Kidney capillary endothelial cell (primary cell): ENCODE measurements at places on chromosomes 13 and 19.

- no peak for DNase-seq
These were observed 27.1 kb downstream of the C19orf47 start for GRCh38 chr19:40321076-40321475.

DNA sequence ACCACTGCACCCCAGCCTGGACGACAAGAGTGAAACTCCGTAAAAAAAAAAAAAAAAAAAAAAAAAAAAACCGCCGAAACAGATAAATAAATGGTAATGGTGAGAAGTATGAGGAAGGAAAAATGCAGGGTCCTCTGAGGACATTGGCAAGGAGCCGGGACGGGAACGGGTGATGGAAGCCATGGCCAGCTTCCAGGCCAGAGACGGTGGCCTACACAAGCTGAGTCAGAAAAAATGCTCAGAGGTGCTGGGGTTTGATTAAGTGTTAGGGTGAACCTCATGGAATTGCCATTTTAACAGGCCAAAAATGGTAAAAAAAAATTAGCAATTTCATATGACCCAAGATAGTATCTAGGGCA is 866 bp upstream of the ZSWIM4 start:
- DNase-seq = no peak

GRCh38 chr19:3968556-3969434 is 2.1 kb downstream of the DAPK3 start:
- peak; percentile 100 for DNase-seq

GRCh38 chr13:44236801-44237207 is 136.8 kb upstream of the SERP2 start:
- no peak for DNase-seq

DNA sequence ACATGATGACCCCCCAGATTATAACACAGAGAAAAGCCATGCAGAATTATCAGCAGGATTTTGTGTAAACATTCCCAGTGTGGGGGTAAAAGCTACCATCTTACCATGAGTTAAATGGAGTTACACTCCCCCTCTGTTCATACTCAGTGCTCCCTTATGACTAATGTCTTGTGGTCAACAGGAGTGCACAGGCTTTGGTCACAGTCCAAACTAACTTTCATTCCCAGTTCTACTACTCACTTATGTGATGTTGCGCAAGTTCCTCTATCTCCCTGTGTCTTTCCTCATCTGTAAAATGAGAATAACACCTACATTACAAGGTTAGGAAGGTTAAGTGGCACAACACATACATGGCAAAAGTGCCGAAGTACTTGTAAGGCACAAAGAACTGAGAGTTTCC is 277.9 kb downstream of the RBM26 start:
- no peak for DNase-seq

DNA sequence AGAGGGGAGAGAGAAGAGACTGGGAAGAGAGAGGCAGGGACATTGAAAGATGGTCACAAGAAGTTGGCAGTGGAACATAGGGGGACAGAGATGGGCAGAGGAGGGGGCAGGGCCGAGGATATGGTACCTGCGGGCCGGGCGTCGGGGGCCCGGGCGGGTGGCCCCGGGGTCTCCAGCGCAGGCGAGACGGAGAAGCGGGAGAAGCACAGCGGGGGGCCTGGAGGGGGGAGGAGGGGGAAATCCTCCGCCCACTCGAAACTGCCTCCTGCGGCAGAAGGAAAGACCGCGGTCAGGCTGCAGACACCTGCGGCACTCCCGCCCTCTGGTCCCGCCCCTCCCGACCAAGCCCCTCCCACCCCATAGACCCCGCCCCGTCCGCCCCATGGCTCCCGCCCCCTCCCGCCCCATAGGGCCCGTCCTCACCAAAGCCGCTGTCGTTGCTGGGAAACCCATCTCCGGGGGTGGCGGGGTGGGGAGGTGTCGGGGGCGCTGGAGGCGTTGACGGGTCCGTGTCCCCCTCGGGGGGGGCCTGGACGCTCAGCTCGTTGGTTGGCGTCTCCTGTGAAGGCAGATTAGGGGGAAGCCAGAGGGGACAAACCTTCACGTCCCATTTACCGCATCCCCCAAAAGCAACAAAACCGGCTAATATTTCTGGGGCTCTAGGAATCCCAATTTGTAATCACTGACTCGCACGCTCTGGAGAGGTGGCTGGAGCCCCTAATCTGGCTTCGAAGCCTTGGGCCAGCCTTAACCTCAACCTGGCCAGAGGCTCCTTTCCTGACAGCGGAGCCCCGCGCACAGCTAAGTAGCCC is 20.4 kb downstream of the LMTK3 start:
- no peak for DNase-seq

GRCh38 chr13:48500652-48501197 is 32.2 kb downstream of the RCBTB2 start:
- no peak for DNase-seq

DNA sequence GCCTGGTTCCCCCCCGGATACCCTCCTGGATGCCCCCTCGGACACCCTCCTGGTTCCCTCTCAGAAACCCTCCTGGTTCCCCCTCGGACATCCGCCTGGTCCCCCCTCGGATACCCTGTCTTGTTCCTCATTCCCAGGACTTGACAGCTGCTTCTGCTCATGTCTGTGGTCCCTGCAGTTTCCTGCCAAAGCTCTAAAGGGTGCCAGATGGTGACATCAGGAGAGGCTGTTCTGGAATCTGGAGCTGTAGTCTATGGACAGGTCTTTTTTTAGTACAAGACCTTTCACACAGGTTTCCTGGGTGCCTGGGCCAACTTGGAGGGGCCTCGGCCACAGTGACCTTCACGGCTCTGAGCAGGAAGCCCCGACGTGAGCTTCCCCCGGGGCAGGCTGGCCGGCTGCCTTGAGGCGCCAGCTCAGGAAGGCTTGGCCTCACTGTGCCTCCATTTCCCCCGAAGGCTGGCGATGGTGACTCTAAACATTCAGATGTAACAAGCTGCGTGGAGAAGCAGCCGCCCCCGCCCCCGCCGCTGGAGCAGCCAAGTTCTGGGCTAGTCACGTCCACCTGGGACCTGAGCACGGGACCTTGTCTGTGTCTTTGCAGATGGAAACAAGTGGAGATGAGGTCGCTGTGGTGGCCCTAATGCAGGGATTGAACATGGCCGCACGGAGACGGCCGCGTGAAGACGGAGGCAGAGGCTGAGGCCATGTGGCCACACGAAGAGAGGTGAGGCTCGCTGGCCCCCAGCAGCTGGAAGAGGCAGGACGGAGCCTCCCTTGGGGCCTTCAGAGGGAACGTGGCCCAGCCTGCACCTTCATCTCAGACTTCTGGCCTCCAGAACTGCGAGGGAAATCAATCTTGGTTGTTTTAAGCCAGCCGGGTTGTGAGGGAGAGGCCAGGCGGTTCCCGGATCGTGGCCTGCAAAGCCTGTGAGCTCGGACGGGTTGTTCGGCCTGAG is 12.7 kb downstream of the SGTA start:
- DNase-seq = no peak

DNA sequence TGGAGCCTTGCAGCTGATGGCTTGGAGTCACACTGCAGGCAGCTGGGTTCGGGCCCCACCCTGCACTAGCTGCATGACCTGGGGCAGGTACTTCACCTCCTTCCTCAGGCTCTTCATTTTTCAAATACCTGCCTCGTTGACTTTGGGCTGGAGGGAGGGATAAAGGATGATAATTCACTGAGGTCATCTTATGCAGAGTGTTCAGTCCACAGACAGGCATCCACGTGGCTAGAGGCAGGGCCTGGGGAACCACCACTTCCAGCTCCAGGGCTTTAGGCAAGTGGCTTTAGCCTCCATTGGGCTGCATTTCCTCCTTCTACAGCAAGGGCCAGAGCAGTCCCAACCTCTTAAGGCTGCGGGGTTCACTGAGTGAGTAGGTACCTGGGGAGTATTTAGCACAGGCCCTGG is 84.8 kb downstream of the SIPA1L3 start:
- DNase-seq = no peak

DNA sequence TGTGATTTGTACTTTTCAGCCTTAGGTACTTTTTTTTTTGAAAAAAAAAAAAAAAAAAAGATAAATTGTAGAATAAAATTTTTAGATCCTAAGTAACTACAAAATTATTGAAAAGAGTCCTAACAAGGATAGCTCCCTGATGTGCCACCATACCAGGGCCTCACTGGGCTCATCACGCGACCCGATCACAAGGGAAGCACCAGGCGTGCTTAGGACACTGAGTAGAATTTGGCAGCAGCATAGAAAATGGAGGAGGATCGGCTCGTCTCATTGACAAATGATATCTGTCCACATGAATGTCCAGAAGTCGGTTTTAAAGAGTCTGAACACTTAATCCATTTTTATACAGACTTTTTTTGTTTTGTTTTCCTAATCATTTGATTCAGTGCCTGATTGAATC is 179.0 kb downstream of the STK24 start:
- DNase-seq = no peak

GRCh38 chr19:33883859-33884519 is 87.3 kb downstream of the KCTD15 start:
- peak; percentile 91 for DNase-seq

GRCh38 chr13:111006506-111007031 is 91.7 kb upstream of the ANKRD10 start:
- DNase-seq = peak; percentile 26

DNA sequence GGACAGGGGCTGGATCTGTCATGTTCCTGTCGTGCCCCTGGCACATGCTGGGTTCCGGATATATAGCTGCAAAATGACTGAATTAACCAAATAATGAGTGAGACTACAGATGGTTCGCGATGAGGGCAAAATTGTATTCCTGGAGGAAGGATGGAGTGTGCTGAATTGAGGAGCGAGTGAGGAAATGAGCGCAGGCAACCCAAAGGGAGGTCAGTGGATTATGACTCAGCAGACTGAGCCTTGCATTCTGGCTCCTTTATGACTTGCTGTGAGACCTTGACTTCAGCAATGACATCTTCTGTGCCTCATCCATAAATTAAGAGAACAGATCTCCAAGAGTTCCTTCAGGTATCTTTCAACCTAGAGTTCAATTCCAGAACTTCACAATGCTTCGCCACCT is 115.0 kb upstream of the CLDN10 start:
- no peak for DNase-seq

DNA sequence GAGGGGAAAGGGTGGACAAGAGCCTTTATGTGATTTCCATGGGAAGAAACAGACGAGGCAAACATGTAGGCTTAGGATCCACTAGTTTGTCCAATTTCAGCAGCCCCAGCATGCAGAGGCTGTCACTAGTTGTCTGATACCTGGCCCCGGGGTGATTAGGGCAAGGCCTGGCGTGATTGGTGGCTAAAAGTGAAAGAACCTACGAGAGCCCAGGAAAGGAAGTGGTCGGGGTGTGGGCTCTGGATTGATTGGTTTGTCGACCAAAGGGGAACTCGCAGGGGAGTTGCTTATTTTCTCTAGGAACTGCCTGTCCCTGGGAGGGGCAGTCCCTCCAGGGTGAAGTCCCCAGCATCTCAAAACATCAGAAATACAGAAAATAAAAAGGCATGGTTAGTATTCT is 64.2 kb upstream of the UQCRFS1 start:
- DNase-seq = no peak

- DNase-seq = no peak
These were observed 294.1 kb downstream of the KCNRG start for GRCh38 chr13:50309318-50309717.

DNA sequence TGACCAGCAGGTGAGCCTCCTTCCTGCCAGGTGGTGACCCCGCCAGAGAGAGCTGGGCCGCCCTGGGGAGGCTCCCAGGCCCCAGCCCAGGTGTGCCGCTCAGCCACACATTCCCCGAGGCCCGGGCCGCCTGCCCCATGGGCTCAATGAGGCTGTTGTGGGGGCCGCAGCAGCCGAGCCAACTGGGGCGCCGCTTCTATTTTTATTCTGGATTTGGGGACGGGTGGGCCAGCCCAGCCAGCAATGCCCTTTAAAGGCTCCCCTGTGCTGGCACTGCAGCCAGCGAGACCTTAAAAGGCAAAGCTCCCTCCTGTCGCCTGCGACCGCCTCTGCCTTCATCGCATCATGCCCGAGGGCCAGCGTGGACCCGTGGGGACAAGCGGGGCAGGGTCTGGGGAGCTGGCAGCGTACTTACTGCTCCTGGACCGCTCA is 17.7 kb upstream of the CRTC1 start:
- DNase-seq = no peak

GRCh38 chr13:23963947-23964346 is 66.6 kb upstream of the C1QTNF9B start:
- DNase-seq = no peak

- DNase-seq = no peak
These were observed 679 bp downstream of the ZNF471 start for GRCh38 chr19:56508290-56508778.

DNA sequence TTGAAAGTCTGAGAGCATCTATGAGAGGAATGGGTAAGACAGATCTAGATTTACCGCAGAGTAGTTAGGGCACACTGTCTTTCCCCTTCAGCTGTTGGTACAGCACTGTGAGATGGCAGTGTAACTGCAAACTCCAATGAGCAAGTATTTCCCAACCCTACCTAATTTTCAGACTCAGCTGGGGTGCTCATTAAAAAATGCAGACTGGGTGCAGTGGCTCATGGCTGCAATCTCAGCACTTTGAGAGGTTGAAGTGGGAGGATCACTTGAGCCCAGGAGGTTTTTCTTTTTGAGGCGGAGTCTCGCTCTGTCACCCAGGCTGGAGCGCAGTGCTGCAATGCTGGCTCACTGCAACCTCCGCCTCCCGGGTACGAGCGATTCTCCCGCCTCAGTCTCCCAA is 12.6 kb downstream of the QPCTL start:
- no peak for DNase-seq

DNA sequence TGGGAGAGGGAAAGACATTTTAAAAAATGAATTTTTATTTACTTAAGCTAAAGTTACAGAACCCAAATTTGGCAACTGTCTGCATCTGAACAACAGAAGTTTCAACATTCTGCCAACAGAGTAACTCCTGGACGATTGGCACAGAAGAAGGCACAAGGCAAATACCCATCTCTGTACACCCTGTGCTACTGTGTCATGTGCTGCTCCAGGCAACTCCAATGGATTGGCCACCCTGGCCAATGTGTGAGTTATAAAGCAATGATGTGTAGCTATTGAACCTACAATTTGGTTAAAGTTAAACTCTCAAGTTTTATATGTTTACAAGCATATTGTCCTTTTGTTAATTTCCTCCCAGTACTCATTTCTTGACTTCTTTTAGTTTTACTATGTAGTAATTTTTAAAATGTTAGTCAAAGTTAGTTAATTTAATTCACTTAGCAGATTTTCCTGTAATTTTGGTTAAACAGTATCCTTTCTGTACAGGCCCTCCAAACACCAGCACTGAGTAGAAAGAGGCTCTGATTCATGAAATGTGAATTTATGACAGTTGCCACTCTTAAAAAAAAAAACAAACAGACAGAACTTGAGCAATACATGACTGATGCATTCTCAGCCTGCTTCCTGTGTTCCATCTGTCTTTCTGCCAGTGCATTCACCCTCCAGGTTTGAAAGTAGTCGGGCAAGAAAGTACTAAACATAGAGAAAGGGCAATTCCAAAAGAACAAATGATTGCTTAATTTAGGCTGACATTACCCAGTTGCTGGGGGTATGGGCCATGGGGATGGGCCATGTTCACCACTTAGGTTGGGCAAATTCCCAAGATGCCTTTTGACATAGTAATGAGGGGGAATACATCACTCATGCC is 5.9 kb downstream of the STARD13 start:
- DNase-seq = peak; percentile 39

GRCh38 chr13:75505327-75505726 is 23.4 kb upstream of the TBC1D4 start:
- no peak for DNase-seq
